ENCODE measurements at places on chromosomes 11 and 22.

DNA sequence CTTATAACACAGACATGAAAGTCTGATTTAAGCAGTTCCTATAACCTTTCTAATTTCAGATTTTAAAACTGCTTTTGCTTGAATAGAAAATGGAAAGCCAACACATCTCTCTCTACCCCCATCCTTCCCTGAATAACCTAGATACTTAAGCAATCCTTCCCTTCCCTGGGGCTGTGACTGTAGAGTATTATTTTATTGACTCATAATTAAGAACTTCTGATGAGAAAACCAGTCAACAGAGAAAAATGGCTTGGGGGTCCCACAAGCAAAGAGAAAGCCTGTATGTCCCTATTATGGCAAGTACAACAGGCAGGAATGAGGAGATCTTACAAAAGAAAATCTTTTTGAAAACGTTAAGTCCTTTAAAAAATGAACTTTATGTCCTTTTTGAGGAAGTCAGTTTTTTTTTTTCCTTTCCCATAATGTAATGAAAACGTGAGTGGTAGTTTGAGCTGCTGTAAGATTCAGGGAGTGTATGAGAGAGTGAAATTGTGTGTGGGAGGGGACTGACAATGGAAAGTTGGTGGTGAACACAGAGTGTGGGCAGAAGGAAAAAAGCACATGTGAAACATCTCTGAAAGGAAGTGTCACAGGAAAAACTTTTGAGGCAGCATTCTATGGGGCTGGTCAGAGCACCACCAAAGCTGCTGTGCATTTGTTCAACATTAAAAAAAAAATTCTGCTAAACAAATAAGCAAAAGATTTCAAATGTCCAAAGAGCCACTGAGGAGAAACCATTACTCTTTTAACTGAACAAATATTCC, 154.6 kb downstream of the MAML2 start:
- peak; percentile 82 for DNase-seq

- DNase-seq: no peak
Observed at GRCh38 chr11:70432580-70432979, 34.3 kb downstream of the CTTN start.

DNA sequence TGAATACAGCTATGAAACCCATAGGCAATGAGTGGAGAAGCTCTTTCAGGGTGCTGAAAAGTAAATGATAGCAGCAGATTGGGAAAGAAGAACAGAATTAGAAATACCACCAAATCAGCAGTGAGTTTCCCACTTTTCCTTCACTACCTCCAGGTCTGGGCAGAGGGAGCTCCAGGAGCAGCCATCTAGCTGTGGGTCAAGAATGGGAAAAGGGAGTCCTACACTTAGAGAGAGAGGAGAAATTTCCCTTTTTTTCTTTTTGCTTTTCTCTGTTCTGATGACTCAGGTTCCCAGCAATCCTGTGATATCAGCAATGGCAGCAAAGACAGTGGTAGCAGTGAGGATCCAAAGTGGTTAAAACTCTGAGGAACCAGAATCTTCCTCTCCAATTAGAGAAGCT, 263.9 kb downstream of the NXPE2 start:
- no peak for DNase-seq

DNA sequence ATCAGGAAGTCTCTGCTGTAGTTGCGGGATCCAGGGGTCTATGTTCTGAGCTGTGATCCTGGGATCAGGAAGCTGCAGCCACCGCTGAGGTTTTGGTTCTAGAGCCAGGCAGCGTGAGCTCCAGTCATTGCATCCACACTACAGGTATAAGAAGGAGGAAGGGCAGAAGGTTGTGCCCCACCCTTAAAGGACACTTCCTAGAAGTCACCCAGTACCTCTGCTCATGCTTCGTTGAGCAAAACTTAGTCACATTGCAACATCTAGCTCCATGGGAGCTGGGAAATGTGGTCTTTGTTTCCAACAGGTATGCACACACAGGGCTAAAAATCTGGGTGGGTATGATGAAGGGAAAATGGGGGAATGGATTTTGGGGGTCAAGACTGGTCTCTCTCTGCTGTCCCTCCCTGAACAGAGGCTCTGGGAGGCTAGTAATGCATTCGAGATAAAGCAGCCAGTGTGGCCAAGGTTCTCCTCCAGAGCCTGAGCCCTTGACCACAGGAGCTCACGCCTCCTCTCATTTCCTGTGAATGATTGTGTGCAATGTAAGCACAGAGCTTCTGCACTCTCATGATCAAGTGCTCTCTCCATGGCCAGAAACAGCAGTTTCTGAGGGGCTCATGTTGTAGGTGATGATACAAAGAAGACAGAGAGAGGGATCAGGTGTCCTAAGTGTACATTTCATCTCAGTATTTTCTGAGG, 86.8 kb upstream of the OR4B1 start:
- no peak for DNase-seq

GRCh38 chr11:73099512-73100266, 42.4 kb downstream of the FCHSD2 start:
- DNase-seq: no peak

GRCh38 chr11:94975599-94975998, 2.1 kb downstream of the KDM4D start:
- no peak for DNase-seq

- no peak for DNase-seq
Observed at GRCh38 chr11:67576735-67577475, 6.7 kb upstream of the GSTP1 start.

DNA sequence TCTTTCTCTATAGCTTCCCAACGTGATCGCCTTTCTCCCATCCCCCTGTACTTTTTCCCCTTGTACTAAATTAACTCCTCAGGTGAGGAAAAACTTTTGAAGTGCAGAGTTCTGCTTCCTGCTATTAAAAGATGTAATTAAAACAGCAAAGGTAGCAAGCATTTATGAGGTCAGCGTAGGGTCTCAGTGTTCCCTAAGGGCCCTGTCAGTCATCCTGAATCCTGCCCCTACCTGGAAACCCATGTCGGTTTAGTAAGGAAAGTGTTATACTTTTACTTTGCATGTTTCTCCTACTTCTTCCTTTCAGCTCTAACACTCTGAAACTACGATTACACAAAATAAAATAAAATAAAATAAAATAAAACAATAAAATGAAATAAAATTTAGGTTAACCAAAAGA, 1.3 kb upstream of the HBB start:
- no peak for DNase-seq

DNA sequence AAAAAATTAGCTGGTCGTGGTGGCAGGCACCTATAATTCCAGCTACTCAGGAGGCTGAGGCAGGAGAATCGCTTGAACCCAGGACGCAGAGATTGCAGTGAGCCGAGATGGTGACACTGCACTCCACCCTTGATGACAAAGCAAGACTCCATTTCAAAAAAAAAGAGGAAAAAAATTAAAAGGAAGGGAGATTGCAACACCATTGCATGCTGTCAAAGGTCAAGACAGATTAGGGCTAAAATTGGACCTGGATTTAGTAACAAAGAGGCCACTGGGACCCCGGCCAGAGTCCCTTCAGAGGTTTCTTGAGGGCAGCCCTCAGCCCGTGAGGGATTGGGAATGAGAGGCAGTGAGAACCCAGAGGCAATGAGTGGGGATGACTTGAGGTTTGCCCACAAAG, 8.2 kb upstream of the MAFF start:
- DNase-seq: no peak

GRCh38 chr11:61732705-61733104, 19.7 kb upstream of the MYRF start:
- DNase-seq: peak; percentile 76

- DNase-seq: peak; percentile 29
Observed at GRCh38 chr11:43419460-43419859, 60.7 kb downstream of the TTC17 start.

DNA sequence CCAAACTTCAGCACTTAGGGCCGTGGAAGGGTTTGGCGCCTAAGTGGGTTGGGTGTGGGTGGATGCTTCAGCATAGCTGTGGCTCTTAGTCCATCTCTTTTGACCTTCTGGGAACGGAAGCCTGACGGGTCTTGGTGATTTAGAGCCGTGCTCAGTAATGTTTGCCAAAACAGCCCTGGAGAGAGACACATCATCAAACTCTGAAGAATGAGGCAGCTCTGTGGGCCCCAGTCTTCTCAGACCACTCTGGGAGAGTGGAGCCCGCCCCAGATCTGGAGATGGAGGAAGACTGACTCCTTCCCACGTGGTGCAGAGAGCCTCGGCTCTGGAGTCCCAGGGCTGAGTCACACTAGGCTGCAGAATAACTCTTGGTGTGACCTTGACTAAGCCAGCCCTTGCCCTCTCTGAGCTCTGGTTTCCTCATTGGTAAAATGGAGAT, 168.9 kb downstream of the C11orf91 start:
- peak; percentile 98 for DNase-seq

DNA sequence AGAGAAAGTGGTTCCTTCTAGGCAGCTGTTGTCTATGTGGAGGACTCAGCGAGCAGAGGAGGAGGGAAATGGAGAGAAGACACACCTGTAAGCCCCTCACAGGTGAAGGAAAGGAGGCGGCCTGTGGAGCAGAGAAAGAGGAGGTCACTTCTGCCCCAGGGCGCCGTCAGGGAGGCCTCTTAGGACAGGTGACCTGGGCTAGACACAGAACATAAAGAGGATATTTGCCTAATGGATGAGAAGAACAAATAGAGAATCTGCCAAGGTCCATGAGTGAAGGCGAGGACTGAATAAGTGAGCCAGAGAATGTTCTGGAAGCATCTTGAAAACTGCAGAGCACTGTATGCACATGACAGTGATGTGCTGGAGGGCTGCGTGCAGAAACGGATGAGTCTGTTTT, 2.2 kb upstream of the SCUBE1 start:
- no peak for DNase-seq

GRCh38 chr11:5486003-5486402, 2.5 kb upstream of the OR52D1 start:
- DNase-seq: no peak

- peak; percentile 25 for DNase-seq
Observed at GRCh38 chr11:116276051-116277044, 496.4 kb downstream of the BUD13 start.

GRCh38 chr11:61908730-61909316, 8.5 kb downstream of the RAB3IL1 start:
- no peak for DNase-seq

GRCh38 chr11:88039476-88040147, 135.6 kb downstream of the RAB38 start:
- DNase-seq: no peak

- no peak for DNase-seq
Observed at GRCh38 chr11:128456566-128457268, 130.6 kb downstream of the ETS1 start.

GRCh38 chr11:122167100-122167499, 51.1 kb upstream of the BLID start:
- DNase-seq: peak; percentile 92

- peak; percentile 10 for DNase-seq
Observed at GRCh38 chr11:93668171-93668570, 6.7 kb downstream of the CEP295 start.

GRCh38 chr11:75510004-75510722, 15.6 kb downstream of the GDPD5 start:
- no peak for DNase-seq

GRCh38 chr11:71418643-71419042, 29.6 kb downstream of the DHCR7 start:
- DNase-seq: no peak

GRCh38 chr22:48972979-48973693, 854.5 kb downstream of the BRD1 start:
- no peak for DNase-seq

DNA sequence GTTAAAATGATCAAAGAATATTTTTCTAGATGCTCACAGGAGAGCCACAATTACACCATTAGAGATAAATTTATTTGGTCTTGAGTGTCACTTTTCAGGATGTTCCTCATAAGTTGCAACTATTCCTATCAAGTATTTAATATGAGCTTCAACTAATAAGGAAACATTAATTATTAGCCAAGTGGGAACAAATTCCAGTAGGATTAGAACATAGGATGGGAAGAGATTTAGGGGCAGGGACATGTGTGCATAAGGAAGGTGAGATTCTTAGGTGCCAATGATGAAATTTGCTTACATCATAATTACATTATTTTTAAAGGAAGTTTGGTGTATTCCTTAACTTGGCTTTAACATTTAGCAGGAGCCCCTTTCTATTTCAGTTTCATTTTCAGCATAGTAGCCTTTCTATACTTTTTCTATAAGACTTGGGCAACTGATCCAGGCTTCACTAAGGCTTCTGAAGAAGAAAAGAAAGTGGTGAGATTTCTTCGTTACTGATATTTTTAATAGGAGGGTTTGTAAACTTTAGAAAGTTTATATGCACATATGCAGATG, 38.8 kb downstream of the CSRP3 start:
- DNase-seq: no peak

- peak; percentile 87 for DNase-seq
Observed at GRCh38 chr22:32528984-32529982, 54.7 kb downstream of the FBXO7 start.

GRCh38 chr11:130269326-130269943, 45.3 kb downstream of the ZBTB44 start:
- DNase-seq: peak; percentile 35

GRCh38 chr11:79046366-79046765, 394.5 kb downstream of the TENM4 start:
- peak; percentile 31 for DNase-seq

DNA sequence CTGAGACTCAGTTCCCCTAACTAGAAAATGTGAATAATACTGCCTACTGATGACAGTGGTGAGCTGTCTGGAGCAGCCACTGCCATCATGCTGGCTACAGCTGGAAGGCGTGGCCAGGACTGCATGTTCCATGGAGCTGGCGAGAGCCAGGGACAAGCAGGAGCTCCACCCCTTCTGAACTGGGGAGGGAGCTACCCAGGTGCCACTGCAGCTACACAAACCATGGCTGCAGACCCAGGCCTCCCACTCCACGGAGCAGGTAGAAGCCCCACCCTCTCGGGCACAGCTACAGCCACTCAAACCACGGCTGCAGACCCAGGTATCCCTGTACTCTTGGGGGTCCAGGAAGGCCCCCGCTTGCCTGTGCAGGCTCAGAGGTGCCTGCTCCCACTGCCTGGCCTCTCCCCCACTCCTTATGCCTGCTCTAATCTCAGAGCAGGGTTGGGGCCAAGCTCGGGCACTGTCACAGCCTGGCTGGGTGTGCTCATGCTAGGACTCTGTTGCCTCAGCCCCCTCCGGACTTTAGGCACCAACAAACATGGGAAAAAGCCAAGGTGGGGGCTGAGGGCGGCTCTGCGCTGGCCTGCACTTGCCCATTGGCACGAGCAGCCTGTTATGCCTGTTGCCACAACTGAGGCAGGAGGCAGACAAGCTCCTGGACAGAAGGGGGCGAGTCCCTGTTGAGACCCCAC, 51.7 kb downstream of the RAB30 start:
- no peak for DNase-seq

DNA sequence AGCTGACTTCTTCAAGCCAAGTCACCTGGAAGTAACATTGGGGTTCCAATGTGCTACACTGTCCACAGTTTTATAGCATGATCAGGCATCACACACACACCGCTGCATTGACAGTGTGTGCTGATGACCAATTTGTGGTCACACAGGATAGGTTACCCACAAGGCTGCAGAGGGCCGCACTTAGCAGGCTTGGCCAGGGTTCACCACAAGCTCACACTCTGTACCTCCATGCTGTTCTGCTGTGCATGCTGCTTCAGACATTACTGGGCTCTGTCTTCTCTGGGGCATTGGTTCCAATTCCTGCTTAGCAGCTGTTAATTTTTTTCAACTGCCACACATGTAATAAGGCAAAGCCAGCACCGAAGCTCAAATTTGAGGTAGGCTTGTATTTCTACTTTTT, 11.0 kb upstream of the NRIP3 start:
- DNase-seq: no peak
